ENCODE measurements at places on chromosomes 3 and 15.

DNA sequence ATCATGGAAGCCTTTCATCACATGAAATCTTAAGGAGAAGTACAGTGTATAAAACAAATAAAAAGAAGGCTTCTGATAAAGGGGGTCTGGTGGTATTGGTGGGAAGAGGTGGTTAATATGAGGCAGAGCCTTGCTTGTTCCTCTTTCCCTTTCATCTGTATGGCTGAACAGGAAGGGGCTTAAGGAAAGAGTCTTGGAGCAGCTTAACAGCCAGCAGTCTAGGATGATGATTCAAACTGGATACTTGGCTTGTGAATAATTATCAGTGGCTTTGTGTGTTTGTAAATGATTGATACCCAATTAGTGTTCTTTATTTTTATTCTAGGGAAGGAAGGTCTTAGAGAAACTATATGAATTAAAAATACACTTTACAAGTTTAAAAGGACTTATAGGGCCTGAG is 29.1 kb upstream of the TCAIM start:
- no peak for DNase-seq

DNA sequence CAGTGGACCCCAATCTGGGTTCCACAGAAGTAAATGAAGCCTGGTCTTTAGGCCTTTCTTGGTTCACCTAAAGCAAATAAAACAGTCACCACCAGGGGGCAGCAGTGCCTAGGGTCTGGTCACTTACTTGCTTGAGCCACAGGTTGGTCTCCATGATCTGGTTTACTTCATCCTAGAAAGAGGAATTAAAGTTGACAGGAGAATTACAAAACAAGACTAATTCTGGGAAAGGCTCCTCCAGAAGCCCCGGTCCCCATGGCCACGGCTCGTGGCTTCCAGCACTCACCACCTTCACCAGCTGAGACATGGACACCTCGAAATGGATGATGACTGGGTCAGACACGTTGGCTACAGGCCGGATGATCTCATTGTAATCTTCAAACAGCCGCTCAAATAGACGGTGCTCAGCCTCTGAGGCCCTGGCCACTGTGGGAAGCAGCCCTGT is 2.3 kb downstream of the CHRNA3 start:
- DNase-seq = peak; percentile 96

- no peak for DNase-seq
Measured at GRCh38 chr15:31062911-31063310, 38.6 kb downstream of the TRPM1 start.

DNA sequence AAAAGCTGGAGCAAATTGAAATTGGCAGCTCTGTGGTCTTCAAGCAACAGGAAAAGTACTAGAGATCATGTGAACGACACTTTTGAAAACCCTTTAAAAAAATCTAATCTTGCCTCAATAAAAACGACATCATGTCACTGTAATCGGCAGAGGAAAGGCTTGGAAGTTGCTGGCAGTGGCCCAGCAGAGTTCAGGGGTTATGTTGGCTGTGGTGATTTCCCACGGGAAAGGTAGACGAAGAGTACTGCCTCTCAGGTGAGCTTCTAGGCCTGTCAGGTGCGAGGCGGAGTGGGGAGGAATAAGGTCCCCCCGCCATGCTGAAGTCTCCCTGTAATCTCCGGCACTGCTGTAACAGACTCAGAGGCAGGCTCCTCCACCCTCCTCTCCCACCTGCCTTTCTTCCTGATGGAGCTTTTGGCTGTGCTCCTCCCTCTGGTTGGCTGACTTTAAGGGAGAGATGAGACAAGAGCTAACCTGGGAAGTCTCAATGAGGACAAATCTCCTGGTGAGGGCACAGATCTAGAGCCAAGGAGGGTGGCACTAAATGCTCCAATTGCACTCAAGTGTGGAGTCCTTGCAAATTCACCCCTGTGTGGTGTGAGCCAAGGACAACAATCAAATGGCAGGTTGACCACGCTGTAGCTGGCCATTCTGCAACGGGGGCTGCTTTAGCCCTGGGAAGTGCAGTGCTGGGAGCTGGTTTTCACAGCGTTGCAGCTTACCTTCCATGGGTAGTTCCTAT is 18.7 kb upstream of the HES1 start:
- no peak for DNase-seq

- DNase-seq = no peak
Measured at GRCh38 chr15:91329914-91330313, 229.9 kb downstream of the SV2B start.

DNA sequence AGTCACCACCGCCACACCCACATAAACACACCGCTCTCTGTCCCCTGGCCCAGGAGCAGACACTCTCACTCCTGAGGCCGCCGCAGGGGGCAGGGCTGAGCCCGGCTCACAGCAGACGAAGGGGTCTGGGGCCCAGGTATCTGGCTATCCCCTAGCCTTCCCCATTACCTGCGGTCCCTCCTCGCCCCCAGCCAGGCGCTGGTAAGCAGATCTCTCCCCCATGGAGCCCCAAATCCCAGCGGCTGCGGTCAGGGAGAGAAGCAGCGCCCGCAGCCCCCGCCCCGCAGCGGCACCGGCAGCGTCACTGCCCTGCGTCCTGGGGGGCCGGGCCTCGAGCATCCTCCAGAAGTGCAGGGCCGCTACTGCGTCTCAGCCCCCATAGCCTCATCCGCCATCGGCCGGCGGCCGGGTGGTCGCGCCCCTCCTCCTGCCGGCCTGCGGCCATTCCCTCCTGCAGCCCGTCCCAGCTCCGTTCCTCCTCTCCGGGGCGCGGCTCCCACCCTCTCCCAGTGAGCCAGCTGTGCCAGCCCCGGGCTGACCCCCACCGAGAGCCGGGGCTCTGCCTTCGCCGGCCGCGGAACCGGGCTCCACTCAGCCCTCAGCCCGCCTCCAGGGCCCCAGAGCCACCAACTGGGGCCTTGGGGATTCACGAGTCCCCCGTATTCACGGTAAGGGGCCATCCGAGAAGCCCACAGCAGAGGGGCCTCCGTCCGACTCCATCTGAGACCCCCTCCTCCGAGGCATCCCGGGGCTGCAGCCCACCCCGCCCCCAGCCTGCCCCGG is 13.1 kb downstream of the TNK2 start:
- peak; percentile 78 for DNase-seq

GRCh38 chr3:196546537-196546936 is 21.8 kb downstream of the WDR53 start:
- DNase-seq = no peak

- no peak for DNase-seq
Measured at GRCh38 chr3:95297581-95297980, 1234.7 kb downstream of the NSUN3 start.

DNA sequence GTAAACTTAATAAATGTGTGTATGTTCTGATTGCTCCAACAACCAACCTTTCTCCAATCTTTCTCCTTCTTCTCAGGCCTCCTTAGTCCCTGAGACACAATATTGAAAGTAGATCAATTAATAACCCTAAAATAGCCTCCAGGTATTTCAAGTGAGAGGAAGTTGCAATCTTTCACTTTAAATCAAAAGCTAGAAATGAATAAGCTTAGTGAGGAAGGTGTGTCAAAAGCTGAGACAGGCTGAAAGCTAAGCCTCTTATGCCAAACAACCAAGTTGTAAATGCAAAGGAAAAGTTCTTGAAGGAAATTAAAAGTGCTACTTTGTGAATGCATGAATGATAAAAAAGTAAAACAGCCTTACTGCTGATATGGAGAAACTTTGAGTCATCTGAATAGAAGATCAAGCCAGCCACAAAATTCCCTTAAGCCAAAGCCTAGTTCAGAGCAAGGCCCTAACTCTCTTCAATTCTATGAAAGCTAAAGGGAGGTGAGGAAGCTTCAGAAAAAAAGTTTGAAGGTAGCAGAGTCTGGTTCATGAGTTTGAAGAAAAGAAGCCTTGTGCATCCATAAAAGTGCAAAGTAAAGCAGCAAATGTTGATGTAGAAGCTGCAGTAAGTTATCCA is 38.6 kb downstream of the CCDC80 start:
- no peak for DNase-seq

DNA sequence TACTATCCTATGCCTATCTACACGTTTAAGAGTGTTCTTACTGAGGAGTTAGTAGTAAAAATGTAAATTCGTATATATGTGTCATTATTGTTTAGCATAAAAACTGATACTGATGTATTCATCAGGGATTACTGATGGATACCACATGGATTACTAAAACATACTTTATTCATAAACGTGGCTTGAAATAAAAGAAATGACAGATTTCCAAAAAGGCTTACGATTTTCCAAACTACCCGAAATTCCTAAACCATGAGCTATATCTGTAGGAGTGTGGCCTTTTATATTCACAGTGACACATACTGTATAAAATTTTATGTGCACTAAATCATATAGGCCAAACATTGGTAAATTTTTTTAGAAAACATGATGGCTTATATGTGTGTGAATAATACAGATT is 6.9 kb downstream of the TSC22D2 start:
- no peak for DNase-seq

GRCh38 chr3:180747805-180748361 is 68.6 kb upstream of the CCDC39 start:
- no peak for DNase-seq

GRCh38 chr3:61789861-61790260 is 228.5 kb downstream of the PTPRG start:
- no peak for DNase-seq

DNA sequence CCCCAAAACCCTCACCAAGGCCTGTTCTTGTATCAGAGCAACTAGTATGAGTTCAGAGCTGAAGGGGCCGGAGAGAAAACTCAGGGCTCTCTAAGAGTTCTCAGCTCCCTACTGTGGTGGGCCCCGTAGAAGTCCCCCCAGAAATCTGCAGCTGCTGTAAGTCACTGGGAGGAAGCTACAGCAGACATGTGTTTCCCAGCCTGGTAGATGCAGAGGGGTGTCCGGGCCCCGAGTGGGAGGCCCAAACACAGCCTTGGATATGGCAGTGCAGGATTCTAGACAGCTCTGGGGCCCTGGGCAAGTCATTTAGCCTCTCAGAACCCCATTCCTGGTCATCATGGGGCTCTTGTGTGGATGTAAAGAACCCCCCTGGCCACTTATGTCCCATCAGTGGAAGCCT is 39.2 kb upstream of the CSPG4 start:
- DNase-seq = peak; percentile 18

All from stimulated activated CD8-positive, alpha-beta memory T cell treated with anti-CD3 and anti-CD28 coated beads, Interleukin-4, amount 100 ng/mL, for 48 hours (primary cell).